ENCODE measurements at places on chromosomes 4 and X. TPM values are rescaled to one million over a fixed set of nuclear protein-coding genes. Genes with fewer than 3 reads are reported as not detected.

Gene SLC10A6
- not detected for total RNA-seq

Gene COX7B2
- total RNA-seq, result not detected

Gene PALLD
- total RNA-seq, result 254 TPM

DNA sequence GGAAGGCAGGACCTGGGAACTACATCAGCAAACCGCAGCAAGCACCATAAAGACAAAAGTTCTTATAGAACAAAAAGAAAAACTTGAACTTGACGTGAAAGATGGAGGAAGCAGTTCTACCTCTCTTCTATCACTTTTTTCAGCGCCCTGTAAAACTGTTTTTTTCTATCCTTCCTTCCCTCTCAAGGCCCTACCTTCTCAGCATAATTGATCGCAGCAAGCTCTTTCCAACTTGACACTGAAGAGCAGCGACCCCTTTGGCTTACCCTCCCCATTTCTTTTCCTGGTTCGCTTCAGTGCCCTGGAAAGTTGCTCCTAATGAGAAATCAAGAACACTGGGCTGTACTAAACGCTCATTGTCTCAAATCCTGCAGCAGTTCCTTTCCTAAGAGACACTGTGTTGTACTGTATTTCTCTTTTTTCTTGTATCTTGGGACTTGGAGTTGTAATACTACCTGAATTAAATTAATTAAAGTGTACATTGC lies 150.6 kb upstream of the SLC4A4 start:
- DNase-seq, result peak; percentile 82

GRCh38 chrX:39859991-39860861 lies 237.5 kb downstream of the BCOR start:
- no peak for DNase-seq

- no peak for DNase-seq
Measured at GRCh38 chr4:57081651-57082621, 28.2 kb downstream of the IGFBP7 start.

- DNase-seq, result no peak
Measured at GRCh38 chr4:164803702-164804101, 49.8 kb downstream of the SMIM31 start.

DNA sequence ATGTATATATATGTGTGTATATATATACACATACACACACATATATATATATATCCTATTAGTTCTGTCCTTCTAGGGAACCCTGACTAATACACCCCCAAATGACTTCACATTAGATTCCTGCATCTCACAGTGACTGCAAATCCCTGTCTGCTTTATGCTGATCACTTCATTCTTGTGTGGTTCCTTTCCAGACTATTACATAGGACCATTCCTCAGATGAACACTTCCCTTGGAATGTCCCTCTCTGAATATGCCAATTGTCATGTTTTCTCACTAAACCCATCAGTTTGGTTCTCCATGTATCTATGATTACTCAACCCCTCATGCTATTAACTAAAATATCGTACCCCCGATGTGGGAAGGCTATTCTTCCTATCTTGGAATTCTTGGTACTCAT lies 605.2 kb upstream of the NR3C2 start:
- DNase-seq, result no peak

GRCh38 chr4:91058345-91058744 lies 931.2 kb downstream of the CCSER1 start:
- DNase-seq, result no peak

- no peak for DNase-seq
Measured at GRCh38 chrX:140292961-140293360, 211.9 kb downstream of the SOX3 start.

DNA sequence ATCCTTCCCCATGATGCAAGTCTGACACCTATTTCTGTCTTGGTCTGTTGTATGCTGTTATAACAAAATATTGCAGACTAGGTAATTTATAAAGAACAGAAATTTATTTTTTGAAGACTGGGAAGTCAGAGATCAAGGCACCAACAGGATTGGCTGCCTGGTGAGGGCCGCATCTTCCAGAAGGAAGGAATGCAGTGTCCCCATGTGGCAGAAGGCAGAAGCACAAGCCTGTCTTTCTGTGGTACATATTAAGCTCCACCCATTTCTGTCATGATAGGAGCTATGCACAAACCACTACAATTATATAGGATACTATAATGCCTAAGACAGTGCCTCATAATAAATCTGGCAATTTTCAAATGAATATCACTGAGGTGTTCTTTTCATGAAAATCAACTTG lies 502.3 kb upstream of the DIAPH2 start:
- DNase-seq, result no peak

- DNase-seq, result no peak
Measured at GRCh38 chr4:7377223-7377865, 57.4 kb downstream of the PSAPL1 start.

- no peak for DNase-seq
Measured at GRCh38 chr4:17310269-17310652, 201.6 kb downstream of the QDPR start.

DNA sequence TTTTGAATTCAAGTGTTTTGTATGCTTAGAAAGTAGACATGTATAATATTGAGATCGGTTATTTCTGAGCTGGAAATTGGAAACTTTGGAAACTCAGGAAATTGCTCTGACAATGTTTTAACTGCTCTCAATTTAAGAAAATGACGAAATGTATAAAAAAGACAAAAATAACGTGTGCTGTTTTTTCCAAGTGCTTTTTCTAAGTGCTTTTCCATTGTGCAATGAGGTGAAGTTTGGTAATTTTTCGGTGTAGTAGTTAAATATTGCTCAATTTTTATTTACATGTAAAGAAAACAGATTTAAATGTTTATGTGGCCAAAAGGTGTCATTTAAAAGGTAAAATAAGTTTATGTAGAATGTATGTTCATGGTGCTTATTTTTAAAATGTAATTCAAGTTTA lies 39.4 kb upstream of the RHOH start:
- no peak for DNase-seq
